ENCODE measurements at places on chromosomes 1 and 21.

GRCh38 chr1:28966617-28967016 is 52.2 kb downstream of the EPB41 start:
- no peak for ATAC-seq

DNA sequence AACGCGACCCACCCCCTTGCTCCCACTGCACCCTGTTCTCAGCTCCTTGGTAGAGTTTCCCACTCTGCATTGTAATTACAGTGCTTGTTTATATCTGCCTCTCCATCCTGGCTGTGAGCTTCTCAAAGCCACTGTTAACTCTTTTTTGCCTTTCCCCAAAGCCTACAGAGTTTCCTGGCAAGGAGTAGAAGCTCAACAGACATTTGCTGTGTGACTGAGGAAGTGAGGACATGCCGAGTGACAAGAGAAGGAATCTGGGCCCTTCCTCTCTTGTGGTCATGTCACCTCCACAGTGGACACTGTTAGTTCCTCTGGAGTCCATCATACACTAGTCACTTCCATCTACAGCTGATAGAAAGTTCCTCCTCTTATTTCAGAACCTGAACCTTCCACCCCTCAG is 6.1 kb upstream of the IGSF8 start:
- no peak for ATAC-seq

- ATAC-seq: peak; percentile 17
Measured at GRCh38 chr1:46549697-46550681, 1.5 kb downstream of the KNCN start.

DNA sequence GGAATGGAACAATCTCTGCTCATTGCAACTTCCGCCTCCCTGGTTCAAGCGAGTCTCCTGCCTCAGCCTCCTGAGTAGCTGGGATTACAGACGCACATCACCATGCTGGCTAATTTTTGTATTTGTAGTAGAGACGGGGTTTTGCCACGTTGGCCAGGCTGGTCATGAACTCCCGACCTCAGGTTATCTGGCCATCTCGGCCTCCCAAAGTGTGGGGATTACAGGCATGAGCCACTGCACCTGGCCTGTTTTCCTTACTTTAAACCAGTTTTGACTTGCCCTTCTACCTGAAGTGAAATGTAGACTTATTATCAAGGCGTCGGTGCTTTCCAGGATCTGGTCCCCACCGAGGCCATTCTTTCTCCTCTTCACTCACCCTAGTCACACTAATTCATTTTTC is 141.8 kb downstream of the DYRK1A start:
- no peak for ATAC-seq

Measured in gastroesophageal sphincter (tissue), 4 donors.